ENCODE measurements at places on chromosomes 2 and 18.

GRCh38 chr2:45869165-45869501, 217.7 kb downstream of the PRKCE start:
- DNase-seq, result no peak

DNA sequence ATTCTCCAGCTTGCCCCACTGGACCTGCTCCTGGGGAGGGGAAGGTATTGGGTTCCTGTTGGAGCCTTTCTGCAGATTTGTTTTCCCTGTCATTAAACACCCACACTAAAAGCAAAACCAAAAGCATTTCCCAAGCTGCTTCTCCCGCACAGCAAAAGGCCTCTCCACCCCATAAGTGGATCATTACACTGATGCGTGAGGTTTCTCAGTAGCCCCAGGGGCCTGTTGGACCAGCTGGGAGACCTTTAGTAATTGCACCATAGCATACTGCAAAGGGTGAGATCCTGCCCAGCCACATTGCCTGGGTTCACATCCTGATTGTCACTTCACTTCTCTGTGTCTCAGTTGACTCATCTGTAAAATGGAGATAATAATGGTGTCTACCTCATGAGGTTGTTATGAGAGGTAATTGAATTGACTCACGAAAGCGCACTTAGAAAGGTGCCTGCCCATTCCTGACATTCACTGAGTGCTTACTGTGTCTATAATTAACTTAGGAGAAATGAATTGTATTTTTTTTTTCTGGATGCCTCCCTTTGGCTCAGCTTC, 43.9 kb downstream of the TOGARAM2 start:
- no peak for DNase-seq

DNA sequence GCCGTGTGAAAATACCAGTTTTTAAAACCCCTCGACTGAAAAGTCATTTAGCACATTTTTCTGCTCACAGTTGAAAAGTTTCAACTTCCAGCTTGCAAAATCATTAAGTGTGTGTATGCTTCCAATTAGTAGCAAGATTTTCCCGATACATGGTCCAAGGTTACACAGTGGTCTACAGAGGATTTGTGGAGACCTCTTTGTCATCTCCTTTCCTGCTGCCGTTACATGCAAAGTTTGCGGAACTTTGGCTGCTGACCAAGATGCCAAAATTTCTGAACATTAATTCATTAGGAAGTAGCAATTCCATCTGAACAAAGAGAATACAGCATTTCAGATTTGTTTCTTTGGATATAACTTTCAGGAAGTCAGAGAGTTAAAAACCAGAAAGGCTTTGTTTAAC, 474.6 kb downstream of the PLCL1 start:
- no peak for DNase-seq

- DNase-seq, result no peak
Measured at GRCh38 chr2:173652311-173652710, 297.6 kb downstream of the CDCA7 start.

DNA sequence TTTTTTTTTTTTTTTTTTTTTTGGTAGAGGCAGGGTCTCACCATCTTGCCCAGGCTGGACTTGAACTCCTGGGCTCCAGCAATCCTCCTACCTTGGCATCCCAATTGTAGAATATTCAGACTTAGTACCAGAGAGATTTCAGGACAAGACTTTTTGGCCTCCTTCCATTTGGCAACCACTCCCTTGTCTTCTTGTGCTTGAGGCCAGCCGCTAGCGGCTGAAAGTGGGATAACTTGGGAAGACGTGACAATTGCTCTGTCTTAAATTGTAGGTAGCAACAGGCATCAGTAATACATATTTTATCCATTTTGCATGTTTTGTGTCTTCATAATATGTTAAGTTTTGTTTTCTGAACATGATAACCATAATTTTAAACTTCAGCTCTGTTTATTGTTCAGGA, 53.3 kb upstream of the TTN start:
- DNase-seq, result peak; percentile 20

GRCh38 chr18:61869636-61870035, 23.2 kb downstream of the RNF152 start:
- no peak for DNase-seq

DNA sequence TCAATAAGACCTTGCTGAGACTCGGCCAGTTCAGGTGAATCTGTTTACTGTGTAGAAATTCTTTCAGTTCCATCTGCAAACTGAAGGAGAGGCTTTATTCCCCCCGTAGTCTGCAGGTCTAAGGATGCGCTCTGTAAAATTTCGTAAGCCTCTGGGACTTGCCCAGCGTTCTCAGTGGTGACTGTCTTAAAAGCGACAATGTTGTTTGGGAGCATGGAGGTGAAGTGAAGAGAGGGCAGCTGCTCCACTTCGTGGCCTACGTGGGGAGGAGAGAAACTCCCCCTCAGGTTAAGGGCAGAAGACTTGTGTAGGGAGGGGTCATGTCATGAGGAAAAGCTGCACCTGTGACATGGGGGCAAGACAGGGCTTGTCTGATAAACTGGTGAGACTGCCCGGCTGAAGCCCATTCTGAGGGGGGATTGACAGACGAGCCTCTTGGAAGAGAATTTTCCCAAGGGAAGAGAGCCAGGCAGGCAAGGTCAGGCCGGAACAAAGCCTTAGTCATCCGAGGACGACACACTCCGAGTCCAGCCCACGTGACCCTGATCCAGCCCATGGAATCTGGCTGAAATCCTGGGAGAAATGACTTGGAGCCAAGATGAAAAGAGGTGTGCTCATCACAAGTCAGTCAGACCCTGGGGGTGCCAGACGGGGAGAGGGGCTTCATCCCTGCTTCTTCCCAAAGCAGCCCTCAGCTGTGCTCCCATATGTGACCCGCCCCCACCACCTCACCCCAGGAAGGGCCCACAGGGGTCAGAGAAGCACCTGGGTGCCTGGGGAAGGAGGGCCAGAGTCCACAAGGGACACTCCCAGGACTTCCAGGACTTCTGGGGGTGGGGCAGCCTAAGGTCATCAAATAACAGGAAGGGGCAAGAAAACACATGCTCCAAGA, 88.5 kb upstream of the SH3BP4 start:
- DNase-seq, result peak; percentile 25

DNA sequence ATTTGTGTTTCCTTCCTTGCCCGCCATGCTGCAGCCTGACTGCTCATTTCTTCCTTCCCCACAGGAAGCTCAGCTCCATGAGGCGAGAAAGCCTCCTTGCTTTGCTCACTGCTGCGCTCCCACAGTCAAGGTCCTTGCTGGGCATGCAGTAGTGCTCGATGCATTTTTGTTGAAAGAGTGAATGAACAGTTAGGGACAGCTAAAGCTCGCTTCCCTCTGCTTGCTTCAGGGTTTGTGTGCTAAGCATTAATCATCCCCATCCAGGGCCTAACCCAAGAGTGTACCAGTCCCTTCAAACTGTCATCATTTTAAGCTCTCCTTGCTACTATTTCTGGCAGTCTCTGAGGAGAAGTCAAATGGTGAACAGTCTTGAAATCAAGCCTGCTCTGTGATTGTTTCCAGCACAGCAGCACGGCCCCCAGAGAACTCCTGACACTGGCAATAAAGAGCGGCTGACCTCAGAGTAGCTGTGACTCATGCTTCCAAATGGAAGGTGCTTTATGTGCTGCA, 171.7 kb upstream of the SOX11 start:
- no peak for DNase-seq

GRCh38 chr2:157840568-157841156, 35.5 kb downstream of the ACVR1 start:
- DNase-seq, result no peak

GRCh38 chr18:57587098-57587661, 678 bp upstream of the FECH start:
- no peak for DNase-seq

GRCh38 chr2:124339709-124340108, 314.6 kb downstream of the CNTNAP5 start:
- DNase-seq, result no peak

GRCh38 chr2:238786792-238787490, 60.9 kb upstream of the TWIST2 start:
- no peak for DNase-seq

DNA sequence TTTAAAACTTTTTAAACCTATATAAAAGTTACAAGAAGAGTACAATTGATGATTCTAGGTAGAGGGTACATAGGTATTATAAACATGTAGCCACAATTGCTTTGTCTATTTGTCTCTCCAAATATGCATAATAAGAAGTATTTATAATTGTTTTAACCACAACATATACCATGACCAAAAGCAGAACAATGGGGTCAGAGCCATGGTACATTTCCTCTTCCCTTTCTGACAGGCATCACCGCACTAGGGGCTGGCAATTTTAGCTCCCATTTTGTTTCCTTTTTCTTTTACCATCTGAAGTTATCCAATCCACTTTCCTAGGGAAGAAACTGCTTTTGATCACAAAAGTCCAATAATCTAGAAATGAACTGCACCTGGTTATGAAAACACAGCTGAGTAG, 49.3 kb downstream of the TMX3 start:
- DNase-seq, result no peak

- peak; percentile 69 for DNase-seq
Measured at GRCh38 chr18:9613550-9614400, 584 bp downstream of the PPP4R1 start.

DNA sequence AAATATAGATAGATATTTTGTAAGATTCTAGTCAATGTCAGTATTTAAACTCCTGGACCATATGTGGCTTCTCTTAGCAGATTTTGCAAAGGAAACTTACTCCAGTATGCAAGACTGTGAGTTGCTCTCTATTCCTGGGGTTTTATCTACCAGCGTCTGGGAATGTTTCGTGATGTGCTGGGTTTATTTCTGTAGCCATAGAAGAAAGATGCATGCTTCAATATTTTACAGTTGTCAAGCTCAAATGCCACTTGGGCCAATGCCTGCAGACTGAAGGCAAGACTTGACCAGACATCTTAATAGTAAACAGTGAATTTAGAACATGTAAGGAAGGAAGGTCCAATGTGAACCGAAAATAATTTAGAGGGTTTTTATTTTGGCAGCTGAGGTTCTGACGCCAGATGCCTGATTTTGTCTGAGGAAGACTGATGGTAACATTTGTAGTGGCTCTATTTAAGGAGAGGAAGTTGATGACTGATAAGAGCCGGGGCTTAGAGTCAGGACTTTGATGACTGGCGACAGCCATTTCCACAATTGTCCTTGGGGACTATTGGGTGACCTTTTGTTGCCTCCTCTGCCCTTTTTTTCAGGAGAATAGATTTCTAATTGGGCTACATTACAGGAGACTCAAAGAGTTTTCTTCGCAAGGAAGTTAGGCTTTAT, 154.3 kb downstream of the RAPGEF4 start:
- no peak for DNase-seq

GRCh38 chr2:212970132-212970531, 181.3 kb downstream of the IKZF2 start:
- DNase-seq, result no peak

- no peak for DNase-seq
Measured at GRCh38 chr2:183034806-183035205, 3.5 kb downstream of the NCKAP1 start.

DNA sequence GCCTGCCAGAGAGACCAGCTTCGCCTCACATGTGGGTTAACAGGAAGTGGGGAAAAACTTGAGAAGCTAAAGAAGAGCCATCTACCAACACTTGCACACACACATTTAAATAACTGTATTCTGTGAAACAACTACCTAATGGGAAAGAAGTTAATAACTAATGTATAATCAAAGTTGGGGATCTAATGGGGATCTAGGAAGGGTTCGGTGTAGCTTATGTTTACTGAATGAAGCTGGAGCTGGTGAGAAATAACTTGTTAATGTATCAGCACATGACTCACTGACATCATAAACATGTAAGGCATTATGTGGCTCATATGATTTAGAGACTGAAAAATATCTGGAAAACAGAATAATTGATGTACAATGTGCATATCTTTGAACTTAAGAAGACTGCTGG, 421.3 kb upstream of the NXPH2 start:
- DNase-seq, result no peak

- DNase-seq, result no peak
Measured at GRCh38 chr2:84481702-84482101, 22.6 kb upstream of the SUCLG1 start.

GRCh38 chr2:20596973-20597859, 53.7 kb downstream of the HS1BP3 start:
- no peak for DNase-seq

DNA sequence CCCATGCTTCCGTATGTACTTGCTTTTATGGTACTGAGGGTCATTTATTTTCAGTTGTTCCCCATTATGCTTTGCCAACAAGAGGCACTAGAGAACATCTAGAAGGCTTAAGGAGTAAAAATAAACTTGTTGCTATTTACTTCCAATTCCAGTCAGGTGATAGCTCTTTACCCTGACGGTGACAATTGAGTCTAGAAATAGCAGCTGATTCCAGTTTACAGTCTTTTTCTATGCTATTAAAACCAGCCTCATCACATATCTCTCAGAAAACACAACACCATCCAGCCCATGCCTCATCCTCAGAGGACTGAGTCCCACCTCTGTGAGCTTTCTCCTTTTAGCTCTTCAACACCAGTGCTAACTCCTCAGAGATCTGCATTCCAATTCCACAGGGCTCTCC, 327.0 kb downstream of the GPD2 start:
- no peak for DNase-seq

DNA sequence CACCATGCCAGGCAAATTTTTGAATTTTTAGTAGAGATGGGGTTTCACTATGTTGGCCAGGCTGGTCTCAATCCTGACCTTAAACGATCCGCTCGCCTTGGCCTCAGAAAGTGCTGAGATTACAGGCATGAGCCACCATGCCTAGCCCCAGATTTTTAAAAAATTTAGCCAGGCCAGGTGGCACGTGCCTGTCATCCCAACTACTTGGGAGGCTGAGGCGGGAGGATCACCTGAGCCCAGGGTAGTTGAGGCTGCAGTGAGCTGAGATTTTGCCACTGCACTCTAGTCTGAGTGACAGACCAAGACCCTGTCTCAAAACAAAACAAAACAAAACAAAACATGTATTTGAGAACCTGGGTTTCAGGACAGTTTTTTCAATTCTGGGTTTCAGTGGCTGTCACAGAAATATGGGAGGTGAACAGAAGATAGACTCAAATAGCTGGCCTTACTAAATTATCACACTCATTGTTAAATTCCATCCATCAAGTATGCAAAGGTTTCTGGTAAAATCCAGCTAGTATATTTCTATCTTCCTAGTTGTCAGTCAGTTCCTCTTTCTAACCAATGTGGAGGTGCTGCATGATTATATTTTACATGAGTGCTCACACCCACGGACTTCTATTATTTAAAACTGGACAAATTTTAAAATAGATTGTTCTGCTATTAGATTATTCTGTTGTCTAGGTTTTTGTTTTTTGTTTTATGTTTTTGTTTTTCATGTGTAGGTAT, 5.4 kb downstream of the ALPG start:
- no peak for DNase-seq

DNA sequence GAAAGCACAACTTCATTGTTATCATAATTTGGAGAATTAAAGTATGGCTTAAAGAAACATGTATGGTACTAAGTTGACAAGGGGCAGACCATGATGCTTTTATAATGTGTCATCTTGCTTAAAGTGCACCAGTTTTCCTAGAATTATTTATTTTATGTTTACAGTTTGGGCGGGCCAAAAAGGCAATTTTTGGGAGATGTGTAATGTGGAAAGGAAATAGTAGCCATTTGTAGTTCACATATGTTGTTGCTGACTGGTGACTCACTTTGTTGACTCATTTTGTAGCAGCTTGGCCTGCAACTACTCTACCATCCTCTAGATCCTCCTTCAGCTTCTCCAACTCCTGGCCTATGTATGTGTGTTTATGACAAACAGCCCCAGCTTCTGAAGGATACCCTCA, 7.7 kb downstream of the ZSCAN30 start:
- DNase-seq, result no peak

Data from colonic mucosa (tissue), 4 donors.